ENCODE measurements at places on chromosomes 2 and 18. TPM values are rescaled to one million over a fixed set of nuclear protein-coding genes. Genes with fewer than 3 reads are reported as not detected.

The STAM2 gene
- 8.3 TPM for total RNA-seq

The DES gene
- total RNA-seq: 0.63 TPM

The PARD6G gene
- total RNA-seq: 0.20 TPM

The LRRC30 gene
- not detected for total RNA-seq

The INHBB gene
- total RNA-seq: not detected

The TMEM169 gene
- 0.08 TPM for total RNA-seq

The STON1 gene
- 0.29 TPM for total RNA-seq

The CCBE1 gene
- not detected for total RNA-seq

The XDH gene
- total RNA-seq: 0.81 TPM

The DCC gene
- total RNA-seq: not detected

The PSTPIP2 gene
- total RNA-seq: not detected

The TMEM178A gene
- not detected for total RNA-seq

The SERPINB13 gene
- total RNA-seq: not detected

The RGPD4 gene
- not detected for total RNA-seq

The EPHA4 gene
- total RNA-seq: 0.41 TPM

The SATB2 gene
- 0.18 TPM for total RNA-seq

The TRAF3IP1 gene
- 3.6 TPM for total RNA-seq

The COLEC11 gene
- not detected for total RNA-seq

The ZNF804A gene
- not detected for total RNA-seq

The GLI2 gene
- total RNA-seq: 8.7 TPM

The CHRNA1 gene
- total RNA-seq: not detected

The CRYGD gene
- not detected for total RNA-seq

The DYSF gene
- not detected for total RNA-seq

The HMSD gene
- not detected for total RNA-seq

The NOL4 gene
- not detected for total RNA-seq

The CETN1 gene
- not detected for total RNA-seq

The KANSL3 gene
- total RNA-seq: 21.9 TPM

The YES1 gene
- 66.6 TPM for total RNA-seq

The SPAST gene
- total RNA-seq: 10.8 TPM
